ENCODE measurements at places on chromosomes 4 and X.

- DNase-seq, result no peak
Measured at GRCh38 chrX:997631-998137, 214.8 kb downstream of the CRLF2 start.

GRCh38 chr4:2135083-2135482, 76.0 kb downstream of the NAT8L start:
- DNase-seq, result no peak

DNA sequence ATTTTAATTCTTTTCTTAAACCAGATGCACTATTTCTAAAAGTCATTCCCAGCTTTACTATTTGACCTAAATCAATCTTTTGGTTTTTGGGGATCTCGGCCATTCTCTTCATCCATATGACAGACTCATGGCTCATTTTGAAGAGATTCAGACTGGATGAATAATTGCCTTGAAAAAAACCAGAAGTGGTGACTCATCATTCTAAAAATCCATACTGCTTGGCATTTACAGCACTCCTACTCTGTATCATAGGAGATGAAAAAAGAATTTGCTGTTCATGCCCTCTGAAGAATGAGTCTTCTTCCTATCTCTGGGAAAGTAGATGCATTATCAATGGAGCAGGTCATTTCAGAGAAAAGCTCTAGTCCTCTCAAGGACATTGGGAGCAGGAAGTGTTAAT, 220.5 kb upstream of the RPS6KA3 start:
- no peak for DNase-seq

DNA sequence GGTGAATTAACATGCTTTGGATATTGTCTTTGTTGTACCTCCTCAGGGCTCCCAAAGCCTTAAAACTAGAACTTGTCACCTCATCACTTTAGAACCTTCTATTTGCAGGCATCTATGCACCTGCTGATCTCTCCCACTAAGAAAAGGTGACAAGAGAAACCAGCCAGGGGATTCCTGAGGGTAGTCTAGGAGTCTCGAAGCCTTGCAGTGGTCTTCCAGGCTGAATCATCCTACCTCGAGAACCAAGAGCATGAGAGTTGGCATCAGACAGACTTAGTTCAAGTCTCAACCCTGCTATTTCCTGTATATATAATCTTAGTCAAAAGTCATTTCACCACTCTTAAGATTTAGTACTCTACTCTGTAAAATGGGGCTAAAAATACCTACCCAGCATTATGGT, 29.6 kb downstream of the RTL5 start:
- DNase-seq, result no peak

DNA sequence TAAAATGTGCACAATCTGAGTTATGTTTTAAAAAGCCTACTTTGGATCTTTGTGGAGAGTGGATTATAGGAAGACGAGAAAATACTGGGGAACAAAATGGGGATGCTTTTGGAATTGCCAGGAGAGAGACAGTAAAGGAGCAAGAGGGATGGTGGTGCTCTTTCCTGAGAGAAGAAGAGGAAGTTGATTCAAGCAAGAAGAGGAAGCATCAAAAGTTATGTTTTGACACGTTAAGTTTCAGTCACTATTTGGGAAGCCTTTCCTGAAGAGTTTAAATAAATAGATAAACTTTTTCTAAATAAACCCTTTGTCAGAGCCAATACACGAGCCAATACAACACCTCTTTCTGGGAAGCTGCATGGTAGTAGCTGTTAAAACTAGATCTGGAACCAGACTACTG, 394.1 kb downstream of the GALNTL6 start:
- no peak for DNase-seq

- DNase-seq, result peak; percentile 24
Measured at GRCh38 chr4:1337376-1337831, 9.6 kb upstream of the UVSSA start.

DNA sequence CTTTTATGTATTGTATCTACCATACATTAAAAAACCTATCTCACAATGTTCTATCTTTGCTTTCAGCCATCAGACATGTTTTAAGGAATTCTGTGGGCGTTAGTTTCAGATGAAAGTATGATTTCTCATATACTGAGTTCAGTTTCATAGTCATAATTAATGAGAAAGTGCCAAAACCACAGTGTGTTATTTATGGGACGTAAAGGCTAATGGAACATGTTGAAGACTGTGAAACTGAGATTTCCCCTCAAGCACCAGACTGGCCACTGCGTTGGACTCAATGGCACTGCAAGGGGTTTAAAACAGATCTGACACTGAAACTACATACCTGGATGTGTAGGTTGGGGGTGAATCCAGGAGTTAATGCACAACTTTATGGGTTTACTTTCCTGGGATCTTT, 32.0 kb downstream of the F8 start:
- DNase-seq, result no peak

- DNase-seq, result no peak
Measured at GRCh38 chr4:98710831-98711230, 52.4 kb upstream of the TSPAN5 start.

GRCh38 chr4:67668315-67668714, 32.6 kb downstream of the UBA6 start:
- no peak for DNase-seq

- DNase-seq, result no peak
Measured at GRCh38 chrX:93422693-93423092, 250.7 kb downstream of the NAP1L3 start.

- no peak for DNase-seq
Measured at GRCh38 chr4:81663368-81663767, 191.7 kb upstream of the RASGEF1B start.

GRCh38 chr4:23921447-23921845, 31.6 kb upstream of the PPARGC1A start:
- DNase-seq, result no peak

DNA sequence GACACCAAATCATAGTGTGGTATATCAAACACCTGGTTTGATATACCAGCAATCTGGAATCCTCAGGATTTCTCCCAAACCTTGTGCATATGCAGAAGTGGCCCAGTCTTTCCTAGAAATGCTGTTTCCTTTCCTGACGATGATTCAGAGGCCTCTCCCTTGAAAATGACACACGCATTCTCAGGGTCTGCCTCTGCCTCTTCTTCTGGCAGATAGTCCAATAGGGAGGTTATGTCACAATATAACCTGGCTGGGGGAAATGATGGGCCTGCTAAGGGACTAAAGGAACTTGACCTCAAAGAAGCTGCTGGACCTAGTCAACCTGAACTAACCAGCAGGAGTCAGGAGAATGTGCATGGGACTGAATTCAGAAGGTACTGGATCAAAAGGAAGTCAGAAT, 435.2 kb downstream of the IDS start:
- DNase-seq, result no peak

DNA sequence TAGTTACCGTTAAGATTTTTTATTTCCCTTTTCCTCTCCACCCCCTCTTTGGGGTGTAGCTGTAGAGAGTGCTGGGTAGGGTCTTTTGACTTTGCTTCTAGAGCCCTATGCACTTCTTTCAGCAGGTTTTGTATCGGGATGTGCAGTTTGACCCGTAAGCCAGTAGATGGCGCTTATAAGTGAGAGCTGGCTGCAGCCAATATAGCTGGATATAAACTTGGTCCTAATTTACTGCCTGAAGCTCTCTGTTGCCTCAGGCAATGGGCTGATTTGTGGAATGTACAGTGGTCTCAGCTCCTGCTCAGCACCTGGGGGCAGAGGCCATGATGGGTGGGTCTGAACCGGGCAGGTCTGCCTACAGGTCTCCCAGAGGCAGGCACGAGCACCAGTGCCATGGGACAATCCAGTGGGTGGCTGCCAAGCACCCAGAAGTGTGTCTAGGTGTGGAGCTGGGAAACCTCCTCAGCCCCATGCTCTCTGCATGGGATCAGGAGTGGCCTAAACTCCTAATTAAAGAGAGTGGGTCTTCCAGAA, 146.5 kb downstream of the SPANXN1 start:
- DNase-seq, result no peak

DNA sequence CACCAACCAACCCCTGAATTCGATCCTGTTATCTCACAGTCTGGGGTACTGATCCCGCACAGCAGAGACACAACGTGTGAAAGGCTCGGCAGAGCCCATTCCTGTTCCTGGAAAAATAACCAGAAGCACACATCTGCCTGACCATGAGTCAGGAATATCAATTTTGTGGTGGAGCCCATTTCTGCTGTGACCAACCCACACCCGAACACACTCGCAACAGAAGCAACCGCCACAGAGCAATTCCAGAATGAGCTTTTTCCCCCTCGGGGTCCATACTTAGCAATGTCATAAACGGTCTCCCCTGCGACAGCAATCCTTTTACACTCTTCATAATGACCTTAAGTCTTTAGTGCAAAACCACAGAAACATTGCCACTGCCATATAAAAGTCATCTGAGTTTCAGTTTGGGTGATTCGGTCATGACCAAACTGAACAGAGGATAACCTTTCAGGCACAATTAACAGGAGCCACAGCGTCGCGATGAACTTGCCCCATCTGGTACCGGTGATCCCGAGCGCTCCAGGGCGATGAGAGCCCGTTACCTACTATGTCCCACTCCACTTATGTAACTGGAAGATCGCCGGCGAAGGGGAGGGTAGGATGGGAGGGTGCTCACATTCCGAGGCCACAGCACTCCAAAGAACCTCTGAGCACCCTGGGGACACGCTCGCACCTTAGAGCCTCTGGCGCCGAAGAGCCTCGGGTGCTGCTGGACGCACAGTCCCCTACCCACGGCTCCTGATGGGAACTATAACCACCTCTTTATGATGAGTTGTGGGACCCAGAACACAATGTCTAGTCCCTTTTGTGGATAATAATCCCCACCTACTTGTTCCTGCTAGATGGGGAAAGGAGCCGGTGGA, 1.1 kb downstream of the MECP2 start:
- DNase-seq, result no peak

GRCh38 chrX:39904816-39905537, 192.8 kb downstream of the BCOR start:
- no peak for DNase-seq

GRCh38 chrX:10121787-10122186, 35.0 kb upstream of the CLCN4 start:
- no peak for DNase-seq

DNA sequence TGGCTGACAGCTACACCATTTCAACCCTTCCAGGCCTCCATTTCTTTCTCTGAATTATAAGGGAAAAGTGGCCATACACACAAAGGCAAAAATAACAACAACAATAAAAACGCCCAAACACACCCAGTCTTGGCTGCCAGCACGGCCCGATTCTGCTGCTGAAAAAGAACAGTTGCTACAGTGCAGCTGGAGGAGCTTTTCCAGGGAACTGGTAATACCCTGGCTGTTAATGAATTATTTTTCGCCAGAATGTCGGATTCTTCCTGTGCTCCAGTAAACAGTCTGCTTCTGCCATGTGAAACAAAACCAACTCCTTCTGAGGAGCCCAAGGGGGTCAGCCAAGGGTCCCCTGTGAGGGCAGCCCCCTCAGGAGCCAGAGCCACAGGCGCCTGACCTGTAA, 6.6 kb downstream of the RAI2 start:
- DNase-seq, result no peak

GRCh38 chr4:120843849-120844527, 78.5 kb downstream of the PRDM5 start:
- DNase-seq, result no peak

DNA sequence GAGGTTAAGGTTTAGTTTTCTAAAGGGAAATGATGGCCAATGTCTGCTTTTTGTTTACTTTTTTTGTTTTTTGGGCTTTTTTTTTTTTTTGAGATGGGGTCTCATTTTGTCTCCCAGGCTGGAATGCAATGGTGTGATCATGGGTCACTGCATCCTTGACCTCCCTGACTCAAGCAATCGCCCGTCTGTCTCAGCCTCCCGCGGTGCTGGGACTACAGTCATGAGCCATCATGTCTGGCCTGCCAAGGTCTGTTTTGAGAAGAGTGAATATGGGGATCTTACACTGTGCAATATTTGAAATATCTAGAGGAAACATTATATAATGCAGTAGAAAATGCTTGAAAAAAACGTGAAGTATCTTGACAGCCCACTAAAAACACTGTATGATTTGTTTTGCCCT, 162.5 kb downstream of the GASK1B start:
- DNase-seq, result no peak

- no peak for DNase-seq
Measured at GRCh38 chrX:109352066-109352588, 129.8 kb downstream of the GUCY2F start.

DNA sequence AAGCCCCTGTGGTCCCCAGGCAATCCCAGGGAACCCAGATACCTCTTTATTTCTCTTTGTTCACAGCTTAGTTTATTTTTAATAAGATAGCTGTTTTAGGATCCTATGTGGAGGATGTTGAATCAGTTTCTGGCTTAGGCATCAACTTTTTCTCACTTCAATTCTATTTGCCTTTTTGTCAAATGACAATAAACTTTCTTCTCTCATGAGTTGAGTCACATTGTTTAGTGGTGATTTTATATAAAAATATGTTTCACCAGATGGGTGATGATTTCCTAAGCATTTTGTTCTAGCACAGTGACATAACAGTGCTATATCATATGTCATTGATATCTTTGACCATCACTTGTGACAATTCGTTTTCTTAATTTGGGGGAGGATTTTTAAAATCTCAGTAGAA, 198.1 kb upstream of the PUDP start:
- no peak for DNase-seq

- no peak for DNase-seq
Measured at GRCh38 chr4:132956962-132957361, 192.1 kb upstream of the PCDH10 start.

DNA sequence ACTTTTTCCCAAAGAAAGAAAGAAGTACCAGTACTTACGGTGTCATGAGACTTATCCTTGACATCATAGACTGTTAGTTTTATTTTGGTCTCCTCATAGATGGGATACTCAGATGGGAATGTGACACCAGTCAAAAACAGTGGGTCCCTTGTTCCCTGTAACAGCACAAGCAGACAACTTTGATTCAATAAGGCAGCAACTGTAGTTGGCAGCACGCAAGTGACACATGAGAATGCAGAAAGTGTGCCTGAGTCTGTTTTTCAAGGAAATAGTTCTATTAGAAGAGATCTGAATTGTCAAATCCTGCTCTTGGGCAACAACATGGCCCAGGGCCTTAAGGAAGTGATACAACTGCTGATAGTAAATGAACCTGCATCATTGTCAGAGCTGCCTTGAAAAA, 443.2 kb downstream of the INPP4B start:
- no peak for DNase-seq

GRCh38 chr4:17812801-17813200, 2.0 kb downstream of the NCAPG start:
- no peak for DNase-seq

- DNase-seq, result no peak
Measured at GRCh38 chr4:124053872-124054538, 657.4 kb downstream of the SPRY1 start.

GRCh38 chr4:165635951-165636350, 237.1 kb upstream of the TLL1 start:
- no peak for DNase-seq

DNA sequence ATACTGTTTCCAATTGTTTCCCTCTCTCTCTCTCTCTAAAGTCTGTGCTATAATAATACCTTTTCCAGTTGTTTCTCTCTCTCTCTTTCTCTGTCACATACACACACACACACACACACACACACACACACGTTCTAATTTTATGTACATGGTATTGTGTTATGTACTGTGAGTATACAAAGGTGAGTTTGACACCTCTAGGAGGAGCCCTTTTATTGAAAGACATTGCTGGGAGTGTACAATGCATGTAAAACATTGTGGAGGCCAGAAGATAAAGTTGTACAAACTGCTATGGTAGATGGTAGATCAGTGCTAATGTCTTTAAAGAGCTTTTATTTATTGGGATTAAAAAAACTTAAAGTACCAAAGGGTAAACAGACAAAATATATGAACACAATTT, 53.6 kb downstream of the BLTP1 start:
- no peak for DNase-seq

GRCh38 chr4:184895012-184895695, 69.4 kb upstream of the ACSL1 start:
- DNase-seq, result no peak

Measured in stimulated activated CD8-positive, alpha-beta memory T cell treated with anti-CD3 and anti-CD28 coated beads, Interleukin-2, amount 100 ng/mL, for 1 hour (primary cell).